ENCODE measurements at places on chromosomes 7 and 10.

- no peak for DNase-seq
These were observed 57.4 kb downstream of the GPR158 start for GRCh38 chr10:25232204-25232603.

GRCh38 chr7:73984481-73985205, 43.3 kb upstream of the ELN start:
- DNase-seq = no peak

DNA sequence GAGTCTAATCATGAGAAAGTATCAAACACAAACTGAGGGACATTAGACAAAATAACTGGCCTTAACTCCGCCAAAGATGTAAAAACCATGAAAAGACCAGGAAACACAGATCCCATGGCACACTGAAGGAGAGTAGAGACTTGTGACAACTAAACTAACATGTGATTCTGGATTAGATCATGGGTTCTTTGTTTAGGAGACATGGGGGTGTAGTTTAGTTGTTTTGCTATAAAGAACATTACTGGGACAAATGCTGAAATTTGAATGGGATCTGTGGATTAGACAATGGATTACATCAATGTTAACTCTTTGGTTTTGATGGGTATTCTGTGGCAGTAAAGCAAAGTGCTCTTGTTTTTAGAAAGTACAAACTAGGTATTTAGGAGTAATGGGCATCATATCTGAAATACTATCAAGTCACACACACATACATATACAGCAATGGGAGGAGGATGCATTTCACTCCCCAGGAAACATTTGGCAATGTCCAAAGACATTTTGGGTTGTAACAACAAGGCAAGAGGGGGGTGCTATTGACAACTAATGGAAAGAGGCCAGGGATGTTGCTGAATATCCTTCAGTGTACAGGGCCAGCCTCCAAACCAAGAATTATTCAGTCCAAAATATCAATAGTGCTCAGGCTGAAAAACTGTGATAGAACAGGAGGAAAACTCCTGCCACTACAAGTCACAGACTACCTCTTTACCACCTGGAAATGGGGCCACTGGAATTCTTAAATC, 32.4 kb downstream of the WAPL start:
- DNase-seq = no peak

DNA sequence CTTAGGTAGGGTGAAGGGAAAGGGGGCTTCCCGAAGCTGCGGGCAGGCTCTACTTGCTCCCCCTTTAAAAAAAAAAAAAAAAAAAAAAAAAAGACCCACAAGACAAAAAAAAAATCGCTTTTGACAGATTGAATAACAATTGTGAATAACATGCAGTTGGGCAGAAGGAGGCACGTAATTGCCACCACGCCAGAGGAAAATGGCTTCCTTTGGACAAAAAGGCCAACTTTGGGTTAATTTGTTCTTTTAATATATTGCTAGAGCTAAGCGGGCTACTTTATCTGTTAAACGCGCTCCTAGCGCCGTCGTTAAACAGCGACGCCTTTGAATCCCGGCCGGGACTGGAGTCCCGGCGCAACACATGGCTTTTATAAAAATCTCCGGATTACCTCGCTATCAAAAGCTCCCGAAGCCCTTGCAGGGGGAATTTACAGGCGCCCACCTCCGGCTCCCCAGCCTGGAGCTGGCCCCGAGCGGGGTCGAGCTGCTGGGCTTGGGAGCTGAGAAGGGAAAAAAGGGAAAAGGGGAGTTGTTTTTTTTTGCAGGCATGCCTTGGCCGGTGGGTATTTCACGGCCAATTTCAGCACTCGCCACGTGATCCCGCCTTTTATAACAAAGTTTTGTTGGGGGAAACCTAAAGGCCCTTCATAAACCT, 1.2 kb downstream of the HOXA11 start:
- DNase-seq = no peak

- no peak for DNase-seq
These were observed 106.6 kb upstream of the NUPR2 start for GRCh38 chr7:56222866-56223265.

GRCh38 chr7:107678110-107678753, 17.6 kb downstream of the SLC26A4 start:
- no peak for DNase-seq

GRCh38 chr10:127332631-127333030, 136.2 kb upstream of the INSYN2A start:
- no peak for DNase-seq
